ENCODE measurements at places on chromosomes 6 and 20. TPM values are rescaled to one million over a fixed set of nuclear protein-coding genes. Genes with fewer than 3 reads are reported as not detected.

- DNase-seq = no peak
These were observed 24.4 kb downstream of the HCRTR2 start for GRCh38 chr6:55198715-55199114.

DNA sequence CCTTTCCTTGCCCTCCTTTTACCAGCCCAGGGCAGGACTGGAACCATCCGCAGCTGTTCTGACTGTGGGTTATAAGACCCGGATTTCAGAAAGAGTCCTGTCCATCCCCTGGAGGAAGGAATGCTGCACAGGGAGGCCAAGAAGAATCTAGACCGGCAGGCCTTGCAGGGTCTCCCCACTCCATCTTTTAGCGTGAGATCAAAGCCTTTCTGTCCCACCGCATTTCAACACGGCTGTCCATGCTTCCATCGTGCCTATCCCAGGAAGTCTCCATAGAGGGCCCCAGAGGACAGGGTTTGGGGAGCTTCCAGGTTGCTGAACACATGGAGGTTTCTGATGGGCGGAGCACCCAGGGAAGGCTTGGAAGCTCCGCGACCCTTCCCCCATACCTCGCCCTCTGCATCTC, 79.3 kb upstream of the AGPAT4 start:
- no peak for DNase-seq

- DNase-seq = no peak
These were observed 1444.3 kb upstream of the ADGRB3 start for GRCh38 chr6:67190733-67191132.

- DNase-seq = no peak
These were observed 438.4 kb upstream of the FLRT3 start for GRCh38 chr20:14775778-14776177.

The OR2B6 gene
- not detected for total RNA-seq
